ENCODE measurements at places on chromosomes 3 and 15.

- no peak for DNase-seq
These were observed 189.7 kb upstream of the STT3B start for GRCh38 chr3:31343075-31343474.

DNA sequence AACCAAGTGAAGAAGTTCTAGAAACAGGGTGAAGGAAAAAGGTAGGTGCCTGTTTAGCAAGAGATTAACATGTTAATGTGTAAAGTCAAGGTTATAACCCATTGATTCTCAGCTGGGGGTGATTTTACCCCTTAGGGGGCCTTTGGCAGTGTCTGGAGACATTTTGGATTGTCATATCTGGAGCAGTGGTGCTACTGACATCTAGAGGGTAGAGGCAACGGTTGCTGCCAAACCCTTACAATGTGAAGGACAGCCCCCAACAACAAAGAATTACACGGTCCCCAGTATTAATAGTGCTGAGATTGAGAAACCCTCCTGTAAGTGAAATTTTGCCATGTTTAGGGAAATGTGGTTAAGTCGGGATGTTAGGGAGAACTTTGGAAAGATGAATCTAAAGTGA lies 74.7 kb downstream of the CRYBG3 start:
- DNase-seq: no peak

DNA sequence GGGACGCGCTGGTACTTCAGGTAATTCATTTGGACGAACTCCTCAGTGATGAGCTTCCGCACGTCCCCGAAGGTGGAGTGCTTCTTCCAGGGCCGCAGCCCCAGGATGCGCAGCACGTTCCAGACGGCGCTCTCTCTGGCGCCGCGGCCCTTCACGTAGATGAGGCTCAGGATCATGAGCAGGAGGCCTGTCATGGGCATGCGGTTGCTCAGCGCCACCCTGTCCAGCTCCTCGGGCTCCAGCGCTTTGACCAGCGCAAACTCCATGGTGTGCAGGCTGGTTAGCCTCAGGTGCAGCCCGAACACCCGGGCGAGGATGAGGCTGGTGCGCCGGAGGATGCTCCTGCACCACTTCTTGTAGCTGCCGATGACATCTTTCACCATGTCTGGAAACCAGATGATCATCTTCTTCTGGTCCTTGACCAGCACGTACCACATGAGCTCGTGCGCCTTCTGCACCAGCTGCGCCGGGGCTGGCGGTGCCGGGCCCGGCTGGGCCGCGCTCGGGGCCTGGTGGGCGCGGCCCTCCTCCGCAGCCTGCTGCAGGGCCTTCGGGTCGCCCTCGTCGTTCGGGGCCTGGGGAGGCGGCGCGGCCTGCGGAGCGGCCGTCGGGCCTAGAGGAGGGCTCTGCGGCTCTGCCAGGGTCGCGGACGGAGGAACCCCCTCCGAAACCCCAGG lies 501 bp downstream of the NDN start:
- DNase-seq: no peak

- DNase-seq: no peak
These were observed 278.1 kb downstream of the ZPLD1 start for GRCh38 chr3:102712896-102713295.

- no peak for DNase-seq
These were observed 568.2 kb upstream of the CCDC54 start for GRCh38 chr3:106809041-106809440.
